ENCODE measurements at places on chromosomes 2 and 18.
A peak's percentile ranks its signal among the peaks of the same experiment; 100 is the strongest.

GRCh38 chr2:41782306-41783158 lies 265.3 kb upstream of the PKDCC start:
- peak; percentile 13 for DNase-seq

GRCh38 chr2:240864475-240864874 lies 4.1 kb upstream of the AGXT start:
- no peak for DNase-seq

GRCh38 chr2:157334335-157334734 lies 8.7 kb upstream of the ERMN start:
- DNase-seq = no peak

DNA sequence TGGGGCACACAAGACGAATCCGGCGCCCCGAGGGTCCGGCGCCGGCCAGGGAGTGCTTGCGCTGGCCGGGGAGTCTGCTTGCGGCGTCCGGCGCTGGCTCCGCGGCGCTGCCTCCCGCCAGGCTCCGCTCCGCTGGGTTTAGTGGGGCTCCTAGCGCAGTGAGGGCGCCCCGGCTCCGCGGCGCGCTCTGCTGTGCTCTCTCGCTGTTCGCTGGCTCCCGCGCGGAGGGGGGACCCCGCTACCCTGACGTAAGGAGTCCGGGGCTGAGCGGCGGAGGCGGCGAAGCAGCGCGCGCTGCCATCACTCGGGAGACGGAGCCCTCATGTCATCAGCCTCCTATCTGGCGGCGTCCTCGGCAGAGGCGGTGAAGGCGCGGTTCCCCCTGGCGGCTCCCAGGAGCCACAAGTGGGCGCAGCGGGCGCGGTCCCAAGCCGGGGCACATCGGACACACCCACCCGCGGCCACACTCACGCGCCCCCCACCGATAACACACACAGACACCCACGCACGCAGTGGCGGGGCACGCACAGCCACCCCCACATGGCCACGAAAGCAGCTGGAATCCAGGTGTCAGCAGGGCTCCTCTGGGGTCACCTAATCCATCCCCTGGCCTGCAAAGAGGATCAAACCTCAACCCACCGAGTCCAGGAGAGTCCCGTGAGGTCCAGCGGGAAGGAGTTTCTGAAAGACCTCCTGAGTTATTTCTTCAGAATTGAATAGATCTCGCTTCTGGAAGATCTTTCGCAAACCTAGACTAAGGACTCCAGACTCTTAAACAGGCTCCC lies at the start of gene C1QL2:
TSS of gene C1QL2 (minus strand) at position 189 of the 785 bp plus-strand sequence. CDS start 482 bp downstream, outside the sequence.
- DNase-seq = peak; percentile 84

GRCh38 chr2:47295131-47295980 lies 107.6 kb upstream of the MSH2 start:
- no peak for DNase-seq

DNA sequence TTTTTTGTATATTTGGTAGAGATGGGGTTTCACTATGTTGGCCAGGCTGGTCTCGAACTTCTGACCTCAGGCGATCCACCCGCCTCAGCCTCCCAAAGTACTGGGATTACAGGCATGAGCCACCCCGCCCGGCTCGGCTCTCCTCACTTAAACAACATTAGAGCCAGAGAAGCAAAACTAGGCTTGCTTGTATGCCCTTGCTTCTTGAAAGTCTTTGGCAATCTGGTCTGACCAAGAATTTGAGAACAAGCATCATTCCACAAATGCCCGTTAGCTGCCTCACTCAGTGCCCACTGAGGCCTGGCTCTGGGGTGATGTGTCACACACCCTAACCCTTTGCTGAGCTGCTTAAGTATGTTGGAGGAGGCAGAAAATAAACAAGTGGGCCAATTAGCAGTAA lies 33.5 kb downstream of the SOWAHC start:
- no peak for DNase-seq

DNA sequence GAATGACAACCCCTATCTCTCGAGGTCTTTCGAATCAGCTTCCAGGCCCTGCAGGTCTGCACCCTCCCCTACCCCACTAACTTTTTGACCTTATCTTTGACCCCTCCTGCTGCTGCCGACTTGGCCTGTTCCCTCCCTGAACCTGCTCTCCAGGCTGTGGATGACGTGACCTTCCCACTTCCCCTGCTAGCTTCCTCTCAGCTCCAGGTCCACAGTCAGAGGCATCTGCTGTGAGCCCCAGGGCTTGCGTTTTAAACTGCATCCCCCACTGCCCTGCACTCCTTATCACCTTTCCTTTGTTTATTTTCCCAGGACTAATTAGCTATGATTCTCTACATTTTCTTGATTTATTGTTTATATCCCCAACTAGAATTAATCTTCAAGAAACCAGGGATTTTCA lies 71.2 kb upstream of the ALKAL2 start:
- DNase-seq = no peak

- DNase-seq = no peak
Measured at GRCh38 chr18:75249672-75250470, 39.3 kb downstream of the TSHZ1 start.

Measured in H7 (cell line).